Neural progenitor cell (in vitro differentiated cells): ENCODE measurements at places on chromosomes 6 and 20.

- no peak for DNase-seq
- no peaks in the 10 kb centered on the region for H3K36me3 ChIP-seq
Observed at GRCh38 chr6:109229536-109229935, 134.2 kb downstream of the CEP57L1 start.

GRCh38 chr20:10504994-10505730 lies 70.1 kb downstream of the SLX4IP start:
- no peak overlapping the region for H3K4me3 ChIP-seq
- H3K36me3 ChIP-seq, result no peaks in the 10 kb centered on the region
- no peak overlapping the region for H3K27ac ChIP-seq

DNA sequence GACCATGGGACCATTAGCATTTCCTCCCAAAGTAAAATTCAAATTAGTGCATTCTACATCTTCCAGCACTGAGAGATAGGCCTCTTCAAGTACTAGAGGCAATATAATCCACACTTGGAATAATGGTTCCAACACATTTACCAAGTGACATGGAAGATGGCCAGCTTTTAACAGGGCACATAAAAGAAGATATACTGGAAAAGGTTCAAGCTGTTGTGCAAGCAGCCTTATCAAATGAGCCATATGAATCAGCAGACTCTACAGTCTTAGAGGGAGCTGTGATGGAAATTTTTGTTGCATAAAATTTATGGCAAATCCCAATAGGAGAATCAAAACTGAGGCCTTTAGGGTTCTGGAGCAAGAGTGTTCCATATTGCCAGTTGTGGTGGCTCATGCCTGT lies 526.6 kb upstream of the IRAK1BP1 start:
- H3K36me3 ChIP-seq, result no peaks in the 10 kb centered on the region
- H3K4me3 ChIP-seq, result no peak overlapping the region
- no peak for DNase-seq
- no peaks in the 10 kb centered on the region for H3K4me1 ChIP-seq
- no peak overlapping the region for H3K27ac ChIP-seq

DNA sequence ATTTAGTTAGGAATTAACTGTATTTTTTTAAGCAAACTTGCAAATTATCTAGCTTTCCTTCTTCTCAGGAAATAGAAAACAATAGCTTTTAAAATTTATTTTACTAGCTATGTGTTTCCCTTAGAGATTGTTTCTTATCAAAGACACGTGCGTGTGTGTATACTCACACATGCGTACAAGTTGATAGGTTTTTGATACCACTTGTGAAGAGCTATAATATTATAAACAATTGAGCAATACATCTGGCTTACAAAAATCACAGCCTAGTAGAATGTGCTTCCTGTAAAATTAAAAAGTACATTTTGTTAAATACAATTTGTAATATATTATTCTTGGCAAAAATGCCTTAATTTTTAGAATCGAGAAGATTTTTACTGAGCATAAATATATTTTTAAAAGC lies 33.9 kb downstream of the COL12A1 start:
- no peak overlapping the region for H3K27ac ChIP-seq
- DNase-seq, result no peak
- no peak overlapping the region for H3K4me3 ChIP-seq
- no peaks in the 10 kb centered on the region for H3K27me3 ChIP-seq
- no peaks in the 10 kb centered on the region for H3K4me1 ChIP-seq
- H3K36me3 ChIP-seq, result no peaks in the 10 kb centered on the region

GRCh38 chr6:155004017-155004416 lies 8.9 kb downstream of the TIAM2 start:
- H3K27ac ChIP-seq, result no peak overlapping the region
- no peaks in the 10 kb centered on the region for H3K4me1 ChIP-seq
- no peak for DNase-seq
